ENCODE measurements at places on chromosomes 11 and 22.

GRCh38 chr22:39690881-39691605 is 120.5 kb downstream of the CACNA1I start:
- peak; percentile 37 for DNase-seq

GRCh38 chr11:2301631-2302305 is at the start of the genes C11orf21 and TSPAN32:
Gene C11orf21 (minus strand): TSS chr11:2301918. CDS start chr11:2301808, 110 bp downstream.
Gene TSPAN32 (plus strand): TSS chr11:2302013. CDS start chr11:2302150, 137 bp downstream.
- no peak for DNase-seq

DNA sequence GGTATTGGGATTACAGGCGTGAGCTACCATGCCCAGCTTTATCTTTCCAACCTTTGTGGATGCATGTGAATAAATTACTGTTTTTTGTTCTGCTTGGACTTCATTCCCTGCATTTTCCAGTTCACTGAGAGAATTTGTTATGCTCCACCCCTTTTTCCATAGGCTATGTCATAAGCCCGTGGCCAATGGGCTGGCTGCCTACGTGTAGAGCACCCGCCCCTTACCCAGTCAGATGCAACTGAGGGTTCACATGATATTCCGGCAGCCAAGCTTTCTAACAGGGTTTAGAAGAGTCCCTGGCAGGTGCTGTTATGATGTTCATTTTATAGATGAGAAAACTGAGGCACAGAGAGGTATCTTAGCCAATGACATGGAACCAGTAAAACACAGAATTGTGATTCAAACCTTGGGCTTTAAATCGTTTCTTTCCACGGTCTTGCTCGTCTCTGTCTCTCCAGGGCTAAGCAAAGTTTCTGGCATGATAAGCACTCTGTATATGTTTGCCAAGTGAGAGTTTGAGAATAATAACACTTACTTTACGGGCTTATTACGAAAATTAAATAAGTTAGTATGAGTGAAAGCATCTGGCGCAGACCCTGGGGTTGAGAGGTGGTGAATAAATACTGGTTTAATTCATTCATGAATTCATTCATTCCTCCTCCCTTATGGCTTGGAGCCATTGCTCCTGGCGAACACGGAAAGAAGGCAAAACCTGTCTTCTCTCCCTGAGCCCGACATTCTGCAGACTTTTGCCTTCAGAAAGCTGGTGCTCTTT is 42.4 kb upstream of the RASD2 start:
- DNase-seq: no peak

DNA sequence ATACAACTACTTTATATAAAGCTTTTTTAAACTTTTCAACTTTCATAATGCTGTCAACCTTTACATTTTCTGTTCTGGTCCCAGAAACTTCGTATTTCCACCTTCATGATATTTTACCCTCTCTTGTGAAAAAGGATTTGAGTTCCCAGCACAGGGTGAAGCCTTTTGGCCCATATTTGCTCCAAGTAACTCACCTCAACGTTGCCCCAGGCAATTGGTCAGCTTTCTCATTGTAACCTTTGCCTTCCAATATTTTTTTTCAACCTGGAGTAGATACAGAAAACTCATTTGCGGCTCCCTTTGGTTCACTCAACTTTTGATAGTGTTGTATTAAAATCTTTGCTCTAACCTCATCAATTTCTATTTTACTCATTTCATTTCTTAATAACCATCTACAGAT is 21.1 kb upstream of the FAR1 start:
- DNase-seq: no peak

DNA sequence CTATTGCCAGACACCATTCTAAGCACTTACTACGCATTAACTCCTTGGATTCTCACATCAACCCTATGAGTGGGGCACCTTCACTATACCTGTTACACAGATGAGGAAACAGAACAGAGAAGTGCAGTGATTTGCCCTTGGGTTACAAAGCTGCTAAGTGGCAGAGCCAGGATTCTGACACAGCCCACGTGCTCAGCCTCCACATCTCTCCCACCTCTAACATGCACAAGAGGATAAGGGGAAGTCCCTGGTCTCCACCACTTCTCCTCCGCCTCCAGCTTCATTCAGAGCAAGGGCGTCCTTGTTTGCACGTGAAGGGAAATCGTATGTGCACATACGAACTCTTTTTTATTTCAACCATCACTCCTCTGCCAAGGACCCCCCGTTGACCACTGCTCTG is 53.7 kb downstream of the CDON start:
- no peak for DNase-seq

- no peak for DNase-seq
These were observed 20.7 kb upstream of the SEPTIN5 start for GRCh38 chr22:19693581-19693980.

All from COR-L47 (cell line).